Stimulated activated CD8-positive, alpha-beta memory T cell treated with anti-CD3 and anti-CD28 coated beads, Interleukin-4, amount 100 ng/mL, for 48 hours (primary cell): ENCODE measurements at places on chromosomes 13 and 19.

DNA sequence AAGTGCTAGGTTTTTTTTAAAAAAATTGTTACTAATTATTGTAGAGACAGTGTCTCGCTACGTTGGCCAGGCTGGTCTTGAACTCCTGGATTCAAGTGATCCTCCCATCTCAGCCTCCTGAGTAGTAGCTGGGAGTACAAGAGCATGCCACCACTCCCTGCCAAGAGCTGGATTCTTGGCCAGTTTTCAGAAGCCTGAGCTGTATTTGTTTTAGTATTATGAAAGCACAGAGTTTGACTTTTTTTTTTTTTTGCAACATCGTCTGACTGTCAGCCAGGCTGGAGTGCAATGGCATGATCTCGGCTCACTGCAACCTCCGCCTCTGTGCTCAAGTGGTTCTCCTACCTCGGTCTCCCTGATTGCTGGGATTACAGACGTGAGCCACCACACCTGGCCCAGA, 7.0 kb downstream of the ARMC6 start:
- no peak for DNase-seq

DNA sequence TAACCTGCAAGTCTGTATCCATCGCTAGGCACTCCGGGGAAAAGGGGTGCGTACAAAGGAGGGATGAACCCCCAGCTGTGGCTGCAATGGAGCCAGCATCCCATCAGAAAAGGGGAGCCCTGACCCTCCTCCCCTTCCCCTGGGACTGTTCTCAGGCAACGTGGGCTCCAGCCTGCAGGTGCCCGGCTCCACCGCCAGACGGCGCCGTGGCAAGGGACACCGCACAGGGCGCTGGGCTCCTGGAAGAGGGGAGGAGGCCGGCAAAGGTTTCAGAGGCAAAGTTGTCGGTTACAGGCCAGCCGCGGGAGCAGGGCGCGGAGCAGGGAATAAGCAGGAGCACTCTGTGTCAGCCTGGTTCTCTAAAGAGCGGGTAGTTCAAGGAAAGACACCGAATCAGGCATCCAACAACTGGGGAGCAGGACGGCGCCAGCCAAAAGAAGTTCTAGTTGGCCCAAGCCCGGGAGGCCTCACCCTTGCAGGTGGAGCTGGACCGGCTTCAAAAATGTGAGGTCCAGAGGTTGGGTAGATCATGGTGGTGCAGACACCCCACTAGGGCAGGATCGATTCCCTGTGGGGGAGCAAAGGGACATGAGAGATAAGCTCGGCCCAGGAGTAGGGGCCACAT, 53.0 kb upstream of the ATP12A start:
- no peak for DNase-seq

- peak; percentile 87 for DNase-seq
Observed at GRCh38 chr19:23762884-23763711, 4.4 kb upstream of the ZNF681 start.

- no peak for DNase-seq
Observed at GRCh38 chr13:25379011-25379410, 7.2 kb downstream of the ATP8A2 start.

DNA sequence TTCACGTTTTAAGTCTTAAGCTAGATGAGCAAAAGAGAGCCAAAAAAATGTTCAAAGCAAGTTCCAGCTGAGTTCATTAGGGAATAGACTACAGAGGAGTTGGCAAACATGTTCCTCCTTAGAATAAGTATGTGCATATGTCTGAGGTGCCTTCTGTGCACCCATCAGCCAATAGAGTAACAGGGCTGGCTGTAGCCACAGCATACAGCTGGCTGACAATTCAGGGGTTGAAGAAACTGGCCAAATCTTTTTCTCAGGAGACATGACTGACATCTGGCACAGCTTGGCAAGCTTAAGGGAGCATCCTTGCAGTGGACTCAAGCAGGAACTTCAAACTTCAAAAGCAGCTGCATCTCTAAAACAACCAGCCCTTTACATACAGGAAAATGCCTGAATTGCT, 414.8 kb upstream of the PCDH20 start:
- no peak for DNase-seq

GRCh38 chr13:35598790-35599369, 122.4 kb upstream of the MAB21L1 start:
- no peak for DNase-seq

GRCh38 chr19:5929179-5929578, 15.1 kb downstream of the CAPS start:
- DNase-seq, result no peak

- DNase-seq, result no peak
Observed at GRCh38 chr13:90591260-90591926, 756.1 kb upstream of the MIR17HG start.

DNA sequence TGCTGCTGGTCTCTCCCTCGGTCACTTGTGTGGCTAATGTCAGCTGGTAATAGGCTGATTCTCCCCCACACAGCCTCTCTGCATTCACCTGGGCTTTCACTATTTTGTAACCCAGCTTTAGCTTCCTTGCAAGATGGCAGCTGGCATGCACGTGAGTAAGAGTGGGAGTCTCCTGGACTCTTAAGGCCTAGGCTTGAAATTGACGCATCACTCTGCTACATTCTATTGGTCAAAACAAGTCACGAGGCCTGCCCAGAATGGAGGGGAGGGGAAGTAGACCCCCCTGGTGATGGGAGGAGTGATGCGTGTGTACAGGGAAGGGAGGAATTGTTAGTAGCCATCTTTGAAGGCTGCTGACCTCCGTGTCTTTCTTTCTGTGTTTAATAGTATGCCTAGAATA, 24.9 kb upstream of the PNMA8B start:
- no peak for DNase-seq

GRCh38 chr19:27679905-27680304, 1533.0 kb downstream of the UQCRFS1 start:
- DNase-seq, result no peak

GRCh38 chr13:113159701-113160100, 1.3 kb downstream of the PROZ start:
- DNase-seq, result no peak

DNA sequence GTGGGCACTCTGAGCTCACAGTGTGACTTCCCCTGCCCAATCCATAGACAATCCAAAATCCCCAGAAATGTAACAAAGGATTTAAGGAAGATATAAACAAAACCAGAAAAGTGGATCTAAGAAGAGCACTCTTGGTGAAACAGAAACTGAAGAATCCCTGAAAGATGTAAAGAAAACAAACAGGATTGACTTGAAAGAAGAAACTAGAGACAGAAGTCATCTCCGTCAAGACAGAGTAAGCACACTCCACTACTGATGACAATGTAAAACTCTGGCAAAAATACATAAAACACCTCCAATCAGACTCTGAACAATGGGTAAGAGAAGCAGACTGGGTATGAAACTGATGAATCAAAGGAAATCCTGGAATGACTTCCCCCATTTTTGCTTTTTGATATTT, 13.5 kb downstream of the TUBGCP3 start:
- no peak for DNase-seq

DNA sequence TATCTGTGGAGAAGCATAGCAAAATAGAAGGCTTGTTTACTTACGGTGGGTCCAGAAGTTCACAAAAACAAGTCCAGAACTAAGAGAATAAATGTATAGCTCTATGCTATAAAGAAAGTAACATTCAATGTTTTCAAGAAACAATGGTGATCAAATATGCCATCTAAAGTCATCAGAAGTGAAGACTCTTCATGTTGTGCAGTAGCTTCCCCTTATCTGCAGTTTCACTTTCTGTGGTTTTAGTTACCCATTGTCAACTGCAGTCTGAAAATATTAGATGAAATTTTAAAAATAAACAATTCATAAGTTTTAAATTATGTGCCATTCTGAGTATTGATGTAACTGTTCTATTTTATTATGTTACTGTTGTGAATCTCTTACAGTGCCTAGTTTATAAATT, 72.5 kb downstream of the EDNRB start:
- DNase-seq, result no peak

DNA sequence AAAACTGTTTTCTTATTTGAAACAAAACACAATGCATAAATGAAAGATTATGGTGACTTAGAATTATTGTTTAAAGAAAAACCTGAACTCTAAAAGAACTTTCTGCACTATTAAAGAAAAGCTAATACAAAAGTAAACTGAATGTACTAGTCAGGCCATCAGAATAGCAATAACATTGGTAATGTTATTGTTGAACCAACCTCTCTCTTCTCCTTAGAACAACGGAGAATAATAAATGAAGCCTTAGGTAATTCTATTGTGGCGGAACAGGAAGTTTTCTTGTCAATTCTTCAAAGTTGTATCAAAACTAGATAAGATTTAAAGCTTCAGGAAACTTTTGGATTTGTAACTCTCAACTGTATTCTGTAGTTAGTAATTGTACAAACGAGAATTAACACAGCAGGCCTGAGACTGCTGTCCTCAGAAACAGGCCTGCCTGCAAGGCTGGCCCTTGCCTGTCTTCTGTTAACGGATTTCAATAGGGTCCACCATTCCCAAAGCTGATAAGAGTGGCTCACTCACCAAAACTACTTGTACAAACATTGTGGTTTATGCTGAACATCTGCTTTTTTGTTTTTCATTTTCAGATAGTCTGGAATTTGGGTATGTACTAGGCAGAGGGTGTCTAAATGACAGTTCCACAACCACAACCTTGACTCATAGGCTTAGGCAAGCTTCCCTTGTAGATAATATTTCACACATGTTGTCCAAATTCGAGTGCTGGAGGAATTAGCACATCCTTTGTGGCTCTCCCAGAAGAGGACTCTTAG, 825.8 kb downstream of the GPC5 start:
- no peak for DNase-seq

DNA sequence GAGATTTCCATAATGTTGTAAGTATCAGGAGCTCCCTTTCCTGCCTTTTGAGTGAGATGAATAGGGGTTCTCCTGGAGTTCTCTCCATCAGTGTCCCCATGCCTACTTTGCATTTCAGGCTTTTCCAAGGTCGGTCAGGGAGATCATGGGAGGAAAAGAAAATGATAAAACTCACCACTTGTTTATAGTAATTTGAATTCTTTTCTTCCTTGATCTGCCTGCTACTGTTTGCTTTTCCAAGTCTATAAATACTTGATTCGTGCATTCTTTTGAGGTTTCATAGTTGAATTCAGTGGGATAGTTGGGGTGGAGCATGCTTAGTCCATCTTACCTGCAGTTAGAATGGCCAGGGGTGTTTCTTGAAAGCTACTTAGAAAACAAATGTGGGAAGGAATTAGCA, 51.5 kb downstream of the PCCA start:
- DNase-seq, result no peak

DNA sequence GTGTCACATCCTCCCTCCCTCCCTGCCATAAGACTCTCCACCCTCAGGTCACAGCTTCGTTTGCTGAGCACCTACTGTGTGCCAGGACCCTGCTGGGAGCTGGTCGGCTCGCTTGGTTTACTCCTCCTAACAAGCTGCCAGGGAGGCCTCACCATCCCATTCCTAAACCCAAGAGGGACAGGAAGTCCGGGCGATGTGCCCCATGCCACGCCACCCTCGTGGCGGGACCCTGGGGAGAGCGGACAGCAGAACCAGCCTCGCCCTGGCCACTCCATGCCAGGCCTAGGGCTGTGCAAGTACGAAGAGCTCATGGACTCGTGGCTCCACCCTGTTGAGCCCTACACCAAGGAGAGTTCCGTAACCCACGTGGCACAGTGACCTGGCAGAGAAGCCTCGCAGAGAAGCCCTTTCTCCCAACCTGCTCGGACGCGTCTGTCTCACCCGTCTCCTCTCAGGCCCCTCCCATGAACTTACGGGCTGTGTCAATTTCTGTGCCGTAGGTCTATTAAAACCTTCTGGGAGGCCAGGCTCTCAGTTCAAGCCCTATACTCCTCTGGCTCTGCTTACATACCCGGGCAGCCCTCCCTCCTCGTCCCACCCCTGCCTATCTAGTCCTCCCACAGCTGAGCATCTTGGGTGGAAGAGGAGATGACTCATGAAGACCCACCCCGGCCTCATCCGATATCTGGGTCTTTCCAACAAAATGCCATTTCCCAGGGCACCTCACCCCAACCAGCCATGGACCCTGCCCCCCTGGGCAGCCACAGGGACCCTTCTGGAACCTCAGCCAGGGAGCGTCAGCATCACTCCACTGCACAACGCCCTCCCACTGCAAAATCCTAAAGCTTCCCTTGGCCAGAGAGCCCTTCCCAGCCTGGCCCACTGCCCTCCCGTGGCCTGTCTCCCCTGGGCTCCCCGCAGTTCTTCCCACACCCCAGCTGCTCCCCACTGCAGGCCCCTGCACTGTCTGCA, 2.6 kb downstream of the UBXN6 start:
- DNase-seq, result no peak

DNA sequence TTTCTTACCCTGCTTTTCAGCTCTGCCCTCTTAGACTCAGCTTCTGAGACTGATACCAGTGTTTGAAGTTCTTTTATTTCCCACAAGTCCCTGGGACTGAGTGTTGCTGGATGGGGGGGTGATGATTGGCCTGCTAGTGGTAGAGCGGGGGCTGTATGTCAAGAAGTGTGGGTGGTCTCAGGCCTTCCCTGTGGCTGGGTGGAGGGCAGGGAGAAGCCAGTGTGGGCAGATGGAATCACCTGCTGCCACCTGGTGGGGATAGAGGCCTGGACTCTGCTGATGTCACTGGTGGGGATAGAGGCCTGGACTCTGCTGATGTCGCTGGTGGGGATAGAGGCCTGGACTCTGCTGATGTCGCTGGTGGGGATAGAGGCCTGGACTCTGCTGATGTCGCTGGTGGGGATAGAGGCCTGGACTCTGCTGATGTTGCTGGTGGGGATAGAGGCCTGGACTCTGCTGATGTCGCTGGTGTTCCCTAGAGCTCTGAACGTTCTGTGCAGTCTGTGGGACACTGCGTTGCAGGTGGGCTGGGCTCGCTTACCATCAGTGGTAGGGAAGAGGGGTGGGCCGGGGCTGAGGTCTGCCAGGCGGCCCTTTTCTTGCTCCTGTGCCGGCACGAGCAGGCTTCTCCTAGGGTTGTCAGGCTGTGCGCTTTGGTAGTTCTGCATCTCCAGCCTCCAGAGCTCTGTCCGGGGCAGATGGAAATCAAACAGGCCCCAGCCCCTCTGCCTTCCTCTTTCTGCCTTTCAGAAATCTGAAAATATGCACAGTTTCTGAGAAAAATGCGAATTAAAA, 101.3 kb downstream of the ARHGEF7 start:
- DNase-seq, result peak; percentile 55

DNA sequence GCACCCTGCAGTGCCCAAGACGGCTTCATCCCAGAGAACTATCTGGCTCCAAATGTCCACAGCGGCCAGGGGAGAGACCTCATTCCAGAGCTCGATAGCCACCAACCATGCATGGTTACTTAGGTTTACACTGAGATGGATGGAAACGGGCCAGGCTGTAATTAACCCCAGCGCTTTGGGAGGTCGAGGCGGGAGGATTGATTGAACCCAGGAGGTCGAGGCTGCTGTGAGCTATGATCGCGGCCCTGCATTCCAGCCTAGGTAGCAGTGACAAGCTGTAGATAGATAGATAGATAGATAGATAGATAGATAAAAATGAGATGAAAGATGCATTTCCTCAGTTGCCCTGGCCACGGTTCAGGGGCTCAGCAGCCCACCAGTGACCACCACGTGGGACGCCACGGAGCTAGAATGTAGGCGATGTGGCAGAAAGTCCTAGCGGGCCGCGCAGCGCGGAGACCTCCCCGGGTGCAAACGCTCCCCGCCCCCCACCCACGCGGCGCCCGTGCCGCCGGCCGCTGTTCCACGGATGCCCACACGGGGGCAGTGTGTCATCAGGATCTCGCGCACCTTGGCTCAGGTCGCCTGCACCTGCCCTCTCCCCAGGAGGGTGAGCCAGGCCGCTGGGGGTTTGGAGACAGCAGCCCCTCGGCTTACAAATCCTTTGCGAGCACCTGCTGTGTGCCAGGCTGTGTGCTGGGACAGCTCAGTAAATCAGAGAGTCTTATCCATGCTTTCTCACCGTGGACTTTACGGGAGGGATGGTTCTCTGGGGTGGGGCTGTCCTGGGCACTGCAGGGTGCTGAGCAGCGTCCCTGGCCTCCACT, 13.5 kb upstream of the TLE5 start:
- DNase-seq, result peak; percentile 92

GRCh38 chr13:51235756-51236490, 13.7 kb downstream of the FAM124A start:
- DNase-seq, result no peak
